ENCODE measurements at places on chromosomes 3 and 15.

DNA sequence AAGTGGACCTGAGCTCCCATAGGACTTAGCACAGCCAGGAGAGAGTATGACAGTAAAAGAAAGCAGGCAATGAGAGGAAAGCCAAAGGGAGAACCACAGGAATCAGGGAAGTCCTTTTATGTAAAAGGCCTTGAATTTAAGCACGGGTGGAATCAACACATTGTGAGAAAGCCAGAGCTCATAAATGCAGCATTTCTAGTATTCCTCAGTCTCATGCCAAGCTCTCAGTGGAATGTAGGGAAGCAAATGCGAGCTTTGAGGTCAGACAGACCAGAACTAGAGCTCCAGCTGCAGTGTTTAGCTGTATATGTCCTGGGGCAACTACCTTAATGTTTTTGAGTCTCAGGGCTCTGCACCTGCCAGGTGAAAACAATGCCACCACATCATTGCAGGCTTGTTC lies 132.1 kb upstream of the TRIM42 start:
- DNase-seq: no peak

DNA sequence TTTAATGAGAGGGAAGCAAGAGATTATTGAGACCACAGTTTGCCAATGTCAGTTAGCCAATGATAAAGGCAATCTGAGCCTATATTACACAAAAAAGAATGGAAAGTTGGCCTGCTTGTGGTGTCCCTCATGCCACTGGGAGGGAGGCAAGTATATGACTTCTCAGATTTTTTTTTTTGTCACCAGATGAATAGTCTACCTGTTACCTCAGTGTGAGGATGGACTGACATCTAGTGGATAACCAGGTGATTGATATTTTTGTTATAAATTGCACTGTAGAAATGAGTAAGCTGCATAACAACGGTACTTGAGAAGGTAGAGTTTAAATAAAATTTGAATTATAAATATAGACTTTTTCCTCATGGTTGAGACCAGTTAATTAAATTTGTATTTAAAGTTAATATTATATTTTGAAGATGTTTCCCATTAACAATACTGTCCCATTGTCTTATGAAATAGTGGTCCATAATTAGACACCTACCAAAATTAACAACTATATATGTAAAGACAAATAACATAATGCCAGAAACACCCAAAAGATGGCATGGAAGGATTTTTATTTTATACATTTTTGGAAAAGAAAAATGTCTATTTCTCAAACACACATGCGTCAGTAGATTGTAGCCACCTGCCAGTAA lies 237.8 kb upstream of the GADL1 start:
- DNase-seq: peak; percentile 25

DNA sequence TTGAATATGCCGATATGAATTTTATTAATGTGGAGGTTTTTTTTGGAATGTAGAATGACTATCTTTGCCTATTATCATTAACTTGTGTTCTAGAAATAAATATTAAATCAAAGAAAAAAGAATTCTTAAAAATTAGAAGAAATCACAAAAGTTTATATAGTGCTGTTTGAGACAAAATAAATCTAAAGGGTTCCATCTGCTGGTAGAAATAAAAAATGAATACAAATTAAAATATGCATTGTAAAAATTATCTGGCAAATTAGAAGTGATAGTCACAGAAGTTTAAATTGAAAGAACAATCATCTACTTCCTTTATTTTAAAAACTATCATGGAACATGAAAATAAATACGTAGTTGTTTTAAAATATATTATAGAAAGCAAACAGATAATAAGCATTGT lies 22.7 kb upstream of the ZBTB20 start:
- DNase-seq: no peak

GRCh38 chr15:101381671-101382212 lies 86.7 kb upstream of the SNRPA1 start:
- DNase-seq: no peak

DNA sequence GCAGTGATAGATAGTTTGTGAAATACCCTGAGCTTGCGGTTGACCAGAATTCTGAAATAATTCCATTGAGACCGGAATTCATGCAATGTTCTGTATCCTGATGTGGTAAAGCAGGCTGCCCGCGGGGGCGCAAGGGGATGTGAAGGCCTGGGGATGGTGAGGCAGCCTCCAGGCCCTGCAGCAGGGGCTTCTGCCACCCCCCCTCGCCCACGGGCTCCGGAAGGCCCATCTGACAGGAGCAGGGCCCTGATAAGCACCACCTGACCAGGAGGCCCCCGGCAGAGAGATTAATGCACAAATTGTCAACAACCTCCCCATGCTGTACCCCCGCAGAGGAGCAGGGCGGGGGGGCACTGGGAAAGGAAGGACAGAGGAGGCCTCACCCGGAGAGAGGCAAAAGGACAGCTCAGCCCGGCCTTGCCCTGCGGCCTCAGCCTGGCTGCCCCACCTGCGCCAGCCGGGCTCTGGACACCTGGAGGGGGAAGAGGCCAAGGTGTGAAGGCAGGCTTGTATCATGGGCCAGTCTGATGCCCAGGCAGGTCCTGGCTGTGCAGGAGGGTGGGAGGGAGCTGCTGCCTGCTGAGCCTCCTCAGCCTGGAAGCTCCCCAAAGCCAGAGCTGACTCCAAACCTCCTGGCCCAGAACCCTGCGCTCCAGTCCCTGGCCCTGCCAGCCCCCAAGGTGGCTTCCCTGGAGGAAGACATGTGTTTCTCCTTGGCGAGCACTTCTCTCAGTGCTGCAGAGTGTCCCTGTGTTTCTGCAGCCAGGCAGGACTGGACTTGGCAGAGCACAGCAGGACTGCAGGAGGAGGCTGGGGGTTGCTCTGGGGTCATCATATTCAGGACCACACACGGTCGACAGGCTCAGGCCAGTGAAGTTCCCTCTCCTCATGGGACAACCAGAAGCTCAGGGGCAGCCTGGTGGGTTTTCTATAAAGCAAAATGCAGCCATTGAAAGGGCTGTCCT lies 46.5 kb downstream of the RPN1 start:
- no peak for DNase-seq

DNA sequence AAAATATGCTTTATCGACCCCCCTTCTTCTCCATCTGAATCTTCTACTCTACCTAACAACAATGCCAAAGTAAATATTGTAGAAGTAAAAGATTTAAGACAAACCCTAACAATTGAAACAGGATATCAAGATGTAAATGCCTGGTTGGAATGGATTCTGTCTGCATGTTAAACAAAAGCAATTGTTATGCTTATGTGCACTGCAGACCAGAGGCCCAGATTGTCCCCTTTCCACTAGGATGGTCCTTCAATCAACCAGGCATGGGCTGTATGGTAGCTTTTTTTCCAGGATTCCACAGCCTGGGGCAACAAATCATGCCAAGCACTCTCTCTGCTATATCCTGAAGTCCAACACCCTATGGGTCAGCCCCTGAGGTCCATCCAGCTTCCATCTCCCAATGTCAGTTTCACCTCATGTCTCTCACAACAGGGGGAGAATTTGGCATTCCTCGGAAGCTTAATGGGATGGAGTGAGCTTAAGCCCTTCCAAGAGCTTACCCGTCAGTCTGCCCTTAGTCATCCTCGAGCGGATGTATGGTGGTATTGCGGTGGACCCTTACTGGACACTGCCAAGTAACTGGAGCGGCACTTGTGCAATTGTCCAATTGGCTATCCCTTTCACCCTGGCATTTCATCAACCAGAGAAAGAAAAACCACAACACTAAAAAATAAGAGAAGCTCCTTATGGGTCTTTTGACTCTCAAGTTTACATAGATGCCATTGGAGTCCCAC lies 36.2 kb downstream of the ZNF589 start:
- no peak for DNase-seq

DNA sequence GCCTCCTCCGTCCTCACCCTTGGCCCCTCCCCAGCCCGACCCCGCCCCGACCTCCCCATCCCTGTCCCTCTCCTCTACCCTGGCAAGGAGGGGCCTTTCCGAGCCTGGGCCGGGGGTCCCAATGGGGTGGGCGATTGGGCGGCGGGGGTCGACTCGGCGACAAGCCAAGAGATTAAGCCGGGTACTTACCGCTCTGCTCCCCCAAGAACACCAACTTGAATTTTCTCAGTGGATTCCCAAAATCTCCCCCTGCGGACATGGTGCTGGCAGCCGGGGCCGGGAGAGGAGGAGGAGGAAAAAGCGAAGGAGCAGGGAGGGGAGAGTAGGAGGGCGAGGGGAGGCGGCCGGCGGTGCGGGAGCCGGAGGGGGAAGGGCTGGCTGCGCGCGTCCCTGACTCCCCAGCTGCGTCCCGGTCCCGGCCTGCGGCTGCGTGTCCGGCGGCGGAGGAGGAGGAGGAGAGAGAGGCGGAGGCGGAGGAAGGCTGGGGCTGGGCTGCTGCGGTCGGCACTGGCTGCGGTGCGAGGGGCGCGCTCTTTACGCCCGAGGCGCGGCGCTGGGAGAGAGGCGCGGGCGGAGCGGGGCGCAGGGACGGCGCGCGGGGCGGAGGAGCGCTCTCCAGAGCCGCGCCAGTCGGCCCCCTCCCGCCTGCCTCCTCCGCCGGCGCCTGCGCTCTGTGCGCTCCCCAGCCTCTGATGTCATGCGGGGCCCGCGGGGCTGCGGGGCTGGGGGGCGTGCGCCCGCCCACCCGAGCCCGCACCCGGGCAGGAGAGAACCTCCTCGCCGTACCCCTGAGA lies at the start of gene RAB6B:
TSS of gene RAB6B (minus strand) at position 675 of the 794 bp plus-strand sequence. CDS start at position 259, 416 bp downstream.
- DNase-seq: no peak

DNA sequence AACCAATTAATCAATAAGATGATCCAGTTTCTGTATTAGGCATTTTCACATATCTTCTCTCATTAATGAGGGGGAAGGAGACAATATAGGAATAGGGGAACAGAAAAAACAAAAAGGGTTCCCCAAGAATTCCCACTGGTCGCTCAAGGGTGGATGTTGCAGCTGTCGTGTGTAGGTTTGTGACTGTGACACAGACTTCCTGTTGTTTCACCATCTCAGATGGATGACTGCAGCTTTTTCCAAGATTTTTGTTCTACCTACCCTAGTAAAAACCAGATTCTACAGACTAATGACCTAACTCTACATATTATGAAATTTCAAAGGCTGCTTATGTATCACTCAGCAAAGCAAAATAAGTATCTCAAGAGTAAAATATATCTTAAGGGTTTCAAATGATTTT lies 73.7 kb upstream of the MB21D2 start:
- no peak for DNase-seq

DNA sequence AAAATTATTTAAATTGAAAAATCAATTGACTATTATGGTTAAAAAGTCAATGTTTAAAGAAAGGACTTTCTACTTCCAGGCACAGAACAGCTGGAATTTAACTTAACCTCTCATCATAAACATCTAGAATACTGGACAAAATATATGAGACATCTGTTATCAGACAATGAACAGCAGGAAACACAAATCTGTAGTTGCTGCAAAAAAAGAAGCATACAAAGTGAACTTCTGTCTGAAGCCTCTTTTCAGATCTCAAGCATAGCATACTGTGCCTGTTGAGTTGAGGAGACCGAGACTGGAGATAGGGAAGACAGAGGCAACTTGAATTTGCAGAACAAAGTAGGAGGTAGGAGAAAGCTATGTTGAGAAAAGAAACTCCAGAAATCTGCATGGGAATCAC lies 140.0 kb upstream of the CBLB start:
- DNase-seq: no peak

GRCh38 chr3:183218826-183219225 lies 34.2 kb upstream of the B3GNT5 start:
- no peak for DNase-seq

- peak; percentile 83 for DNase-seq
These were observed 91.5 kb downstream of the ST6GAL1 start for GRCh38 chr3:187021748-187022402.

GRCh38 chr3:2793987-2794386 lies 316.2 kb downstream of the IL5RA start:
- no peak for DNase-seq

DNA sequence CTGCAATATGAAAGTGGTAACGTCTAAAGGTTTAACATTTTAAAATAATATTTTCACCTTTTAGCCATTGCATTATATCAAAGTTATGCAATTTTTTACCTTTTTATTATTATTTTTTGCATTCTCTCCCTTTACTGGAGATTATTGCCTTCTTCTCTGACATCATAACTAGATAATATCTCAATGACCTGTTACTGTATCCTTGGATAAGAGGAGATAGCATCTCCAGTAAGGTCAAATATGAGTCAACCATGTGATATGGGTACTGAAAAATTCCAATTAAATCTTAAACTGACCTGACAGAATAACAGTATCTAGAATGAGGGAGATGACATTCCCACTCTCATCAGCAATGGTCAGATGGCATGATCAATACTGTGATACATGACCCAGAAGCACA lies 108.3 kb downstream of the ZBTB20 start:
- DNase-seq: no peak

- DNase-seq: no peak
These were observed 6.0 kb downstream of the PLOD2 start for GRCh38 chr3:146154995-146155394.

DNA sequence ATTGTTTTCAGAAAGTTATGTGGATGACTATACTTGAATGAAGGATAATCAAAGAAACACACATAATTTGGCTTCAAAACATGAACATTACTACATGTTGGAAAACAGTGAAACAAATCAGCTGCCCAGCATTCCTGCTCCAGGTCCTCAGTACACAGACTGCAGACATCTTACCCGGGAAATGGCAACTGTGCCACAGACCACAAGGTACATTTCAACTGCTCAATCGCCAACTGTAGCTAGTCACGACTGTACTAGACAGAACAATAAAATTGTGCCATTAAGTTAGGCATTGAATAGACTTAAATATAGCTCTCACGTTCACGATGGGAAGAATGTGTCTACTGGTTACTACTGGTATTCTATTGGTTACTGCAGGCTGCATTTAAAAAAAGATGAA lies 5.0 kb downstream of the NAA50 start:
- no peak for DNase-seq

DNA sequence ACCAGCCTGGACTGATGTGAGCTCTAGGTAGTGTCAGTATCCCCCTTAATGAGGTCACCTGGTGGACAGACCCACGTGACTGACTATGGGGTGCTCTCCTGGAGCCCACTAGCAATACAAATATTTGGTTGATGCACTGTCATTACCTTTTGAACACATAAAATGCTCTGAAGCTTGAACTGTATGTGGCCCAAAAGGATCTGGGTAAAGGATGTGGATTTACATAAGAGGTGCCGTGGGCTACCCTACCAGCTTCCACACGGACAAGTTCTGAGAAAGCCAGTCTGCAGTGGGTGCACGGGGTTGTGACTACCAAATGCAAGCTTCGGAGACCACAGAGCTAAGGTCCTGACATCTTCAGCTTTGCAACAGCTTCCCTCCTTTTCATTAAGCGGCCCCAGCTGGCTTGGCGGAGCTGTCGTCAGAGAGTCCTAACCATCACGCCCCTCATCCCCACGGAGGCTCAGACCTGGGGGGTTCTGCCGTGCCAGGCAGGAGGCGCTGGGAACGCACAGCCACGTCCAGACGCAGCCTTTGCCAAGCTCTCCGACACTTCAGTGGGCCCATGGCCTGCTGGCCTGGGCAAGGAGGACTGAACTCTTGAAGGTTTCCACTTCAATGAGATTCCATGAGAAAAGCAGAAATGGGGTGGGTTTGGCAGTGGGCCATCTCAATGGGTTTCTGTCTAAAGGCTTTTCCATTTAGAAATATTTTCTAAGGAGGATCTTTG lies 228.3 kb downstream of the ADAMTS17 start:
- DNase-seq: no peak

GRCh38 chr3:69871251-69871650 lies 128.3 kb upstream of the SAMMSON start:
- DNase-seq: no peak

GRCh38 chr3:64575211-64575844 lies 112.5 kb downstream of the ADAMTS9 start:
- DNase-seq: no peak

- DNase-seq: no peak
These were observed 69.9 kb downstream of the SEC22A start for GRCh38 chr3:123271466-123272159.

- no peak for DNase-seq
These were observed 17.2 kb downstream of the ZNF710 start for GRCh38 chr15:90018216-90018831.

GRCh38 chr3:113533534-113533892 lies 1.2 kb downstream of the SIDT1 start:
- DNase-seq: peak; percentile 53
